ENCODE measurements at places on chromosomes 11 and 22.

GRCh38 chr11:134158023-134158422 is 65.7 kb downstream of the NCAPD3 start:
- DNase-seq: no peak

- no peak for DNase-seq
Observed at GRCh38 chr11:128451652-128452470, 135.5 kb downstream of the ETS1 start.

DNA sequence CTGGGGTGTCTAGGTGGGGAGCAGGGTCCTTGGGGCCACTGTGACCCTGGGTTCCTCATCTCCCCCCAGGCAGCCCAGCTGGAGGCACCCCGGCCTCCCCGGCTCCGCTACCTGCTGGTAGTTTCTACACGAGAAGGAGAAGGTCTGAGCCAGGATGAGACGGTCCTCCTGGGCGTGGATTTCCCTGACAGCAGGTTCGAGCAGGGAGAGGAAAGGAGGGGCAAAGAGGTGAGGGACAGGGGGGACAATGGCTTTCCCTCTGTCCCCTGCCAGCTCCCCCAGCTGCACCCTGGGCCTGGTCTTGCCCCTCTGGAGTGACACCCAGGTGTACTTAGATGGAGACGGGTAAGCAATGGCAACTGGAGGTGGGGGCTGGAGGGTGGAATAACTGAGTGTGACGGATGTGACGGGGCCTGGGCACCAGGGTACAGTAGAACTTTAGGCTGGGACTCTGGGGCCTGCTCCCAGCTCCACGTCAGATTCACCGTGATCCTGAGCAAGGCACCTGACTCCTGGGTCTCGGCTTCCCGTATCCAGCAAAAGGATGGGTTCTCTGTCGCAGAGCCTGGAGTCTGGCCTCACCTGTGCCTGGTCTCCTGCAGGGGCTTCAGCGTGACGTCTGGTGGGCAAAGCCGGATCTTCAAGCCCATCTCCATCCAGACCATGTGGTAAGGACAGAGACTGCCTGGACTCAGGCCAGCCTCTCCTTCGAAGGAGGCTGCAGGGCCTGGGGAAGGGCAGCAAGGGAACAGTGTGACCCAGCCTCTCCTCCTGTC is 3.6 kb downstream of the SSH3 start:
- DNase-seq: no peak

GRCh38 chr11:61892085-61892370 is 683 bp upstream of the FADS3 start:
- DNase-seq: no peak

- DNase-seq: no peak
Observed at GRCh38 chr11:128965485-128965884, 22.8 kb upstream of the TP53AIP1 start.

GRCh38 chr11:131290185-131290584 is 80.2 kb upstream of the NTM start:
- no peak for DNase-seq

GRCh38 chr11:62127941-62128770 is 4.3 kb downstream of the INCENP start:
- no peak for DNase-seq

- DNase-seq: no peak
Observed at GRCh38 chr22:38940811-38941384, 16.5 kb upstream of the APOBEC3A start.

DNA sequence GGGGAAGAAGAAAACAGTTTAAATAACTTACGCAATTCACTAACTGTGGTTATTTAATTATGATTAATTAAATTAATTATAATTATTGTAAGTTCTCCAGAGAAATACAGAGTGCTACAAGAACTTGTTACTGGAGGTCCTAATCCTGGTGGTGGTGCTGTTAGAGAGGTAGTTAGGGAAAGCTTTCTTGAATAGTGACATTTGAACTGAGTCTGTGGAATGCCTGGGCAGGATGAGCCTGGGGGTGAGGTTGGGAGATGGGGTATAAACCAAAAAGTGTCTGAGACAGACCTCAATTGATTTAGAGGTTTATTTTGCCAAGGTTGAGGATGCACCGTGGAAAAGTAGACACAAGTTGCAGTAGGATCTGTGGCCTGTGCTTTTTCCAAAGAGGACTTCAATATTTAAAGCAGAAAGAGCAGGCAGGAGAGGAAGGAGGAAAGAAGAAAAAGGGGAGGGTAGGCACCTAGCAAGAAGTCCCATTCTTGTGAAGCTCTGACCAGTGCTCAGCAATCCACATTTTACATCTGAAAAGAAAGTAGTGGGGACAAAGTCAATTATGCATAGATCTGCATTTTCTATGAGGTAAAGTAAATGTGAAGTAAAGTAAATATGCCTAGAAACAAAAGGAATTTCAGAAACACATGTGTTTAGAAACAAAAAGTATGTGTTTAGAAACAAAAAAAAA is 4.4 kb upstream of the ZNF202 start:
- no peak for DNase-seq

GRCh38 chr11:78187366-78188285 is 800 bp downstream of the KCTD21 start:
- no peak for DNase-seq

DNA sequence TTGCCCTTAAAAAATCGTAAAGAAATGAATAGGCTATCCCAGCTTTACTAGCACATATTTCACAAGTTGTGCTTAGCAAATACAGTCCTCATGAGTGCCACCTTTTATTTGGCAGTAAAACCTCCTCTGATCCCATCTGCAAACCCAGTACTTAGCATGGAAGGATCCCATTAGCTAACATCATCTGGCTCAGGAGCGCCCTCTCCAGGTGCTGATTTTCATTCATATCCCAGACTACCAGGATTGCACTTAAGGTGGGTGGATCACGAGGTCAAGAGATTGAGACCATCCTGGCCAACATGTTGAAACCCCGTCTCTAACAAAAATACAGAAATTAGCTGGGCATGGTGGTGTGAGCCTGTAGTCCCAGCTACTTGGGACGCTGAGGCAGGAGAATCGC is 76.1 kb upstream of the PAX6 start:
- DNase-seq: no peak

DNA sequence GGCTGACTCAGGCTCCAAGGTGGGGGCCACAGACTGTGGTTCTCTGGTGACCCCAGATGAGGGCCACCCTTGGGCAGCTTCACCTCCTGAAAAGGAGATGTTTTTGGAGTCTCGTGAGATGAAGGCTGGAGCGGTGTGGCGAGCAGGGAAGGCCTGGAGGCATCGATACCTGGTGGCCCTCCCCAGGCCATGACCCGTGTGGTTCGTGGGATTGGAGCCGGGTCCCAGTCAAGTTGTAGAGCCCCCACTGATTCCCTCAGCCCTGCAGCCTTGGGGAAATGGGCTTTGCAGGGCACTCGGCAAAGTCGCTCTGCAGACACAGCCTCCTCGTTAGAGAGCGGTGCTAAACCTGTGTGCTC is 1083.4 kb downstream of the BRD1 start:
- no peak for DNase-seq

DNA sequence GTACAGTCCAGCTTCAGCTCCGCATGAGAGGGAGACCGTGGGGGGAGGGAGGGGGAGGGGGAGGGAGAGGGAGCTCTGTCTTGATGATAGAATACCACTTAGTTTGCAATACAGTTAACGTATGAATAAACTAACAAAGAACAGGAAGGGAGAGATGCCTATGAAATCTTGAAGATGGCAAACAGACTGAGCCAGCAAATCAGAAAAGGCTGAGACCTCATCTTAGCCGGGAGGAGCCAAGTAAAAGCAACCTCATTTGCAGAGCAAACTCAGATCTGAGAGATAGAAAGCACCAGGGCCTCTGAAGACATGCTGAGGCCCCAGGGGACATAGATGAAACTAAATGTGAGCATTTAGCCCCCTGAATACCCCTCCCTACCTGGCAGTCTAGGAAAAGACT is 23.0 kb downstream of the APLP2 start:
- no peak for DNase-seq

DNA sequence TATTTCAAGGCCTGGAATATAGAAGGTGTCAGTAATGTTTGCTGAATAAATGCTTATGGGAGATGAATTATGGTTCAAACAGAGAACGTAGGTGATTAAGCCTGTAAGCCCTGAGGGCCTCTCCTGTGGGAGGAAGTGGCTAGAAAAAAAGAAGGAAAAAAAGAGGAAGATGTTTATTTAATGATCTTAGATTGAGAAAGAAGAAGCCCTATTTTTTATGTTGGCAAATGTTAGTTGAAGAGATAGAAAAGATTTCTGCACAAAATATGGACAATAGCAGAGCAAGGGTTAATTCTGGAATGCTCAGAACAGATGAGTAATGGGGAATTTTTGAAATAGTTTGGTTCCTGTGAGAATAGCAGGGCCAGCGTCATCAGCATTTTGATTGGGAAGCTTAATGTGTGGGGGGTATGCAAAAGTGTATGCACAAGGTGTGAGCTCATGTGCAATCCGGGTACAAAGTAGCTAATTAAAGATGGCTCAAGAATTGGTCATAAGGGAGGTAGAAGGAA is 95.7 kb downstream of the TEAD1 start:
- DNase-seq: no peak

GRCh38 chr22:27231266-27231665 is 570.3 kb downstream of the MN1 start:
- no peak for DNase-seq

DNA sequence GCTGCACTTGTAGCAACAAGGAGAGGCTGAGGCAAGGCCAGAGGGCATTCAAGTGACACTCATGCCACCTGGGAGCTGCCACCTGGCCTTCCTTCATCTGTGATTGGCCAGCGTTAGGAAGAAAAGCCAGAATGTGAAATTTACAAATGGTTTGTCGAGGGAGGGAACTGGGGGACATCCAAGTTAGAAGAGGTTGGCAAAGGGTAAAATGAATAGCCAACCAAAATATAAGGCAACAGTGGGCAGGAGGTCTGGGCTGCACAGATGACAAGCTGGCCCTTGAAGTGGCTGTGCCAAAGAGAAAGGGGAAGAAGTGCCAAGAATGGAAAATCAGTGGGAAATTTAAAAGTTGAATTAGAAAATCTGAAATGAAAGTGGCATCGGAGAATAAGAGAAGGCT is 221.4 kb downstream of the C11orf91 start:
- DNase-seq: no peak

DNA sequence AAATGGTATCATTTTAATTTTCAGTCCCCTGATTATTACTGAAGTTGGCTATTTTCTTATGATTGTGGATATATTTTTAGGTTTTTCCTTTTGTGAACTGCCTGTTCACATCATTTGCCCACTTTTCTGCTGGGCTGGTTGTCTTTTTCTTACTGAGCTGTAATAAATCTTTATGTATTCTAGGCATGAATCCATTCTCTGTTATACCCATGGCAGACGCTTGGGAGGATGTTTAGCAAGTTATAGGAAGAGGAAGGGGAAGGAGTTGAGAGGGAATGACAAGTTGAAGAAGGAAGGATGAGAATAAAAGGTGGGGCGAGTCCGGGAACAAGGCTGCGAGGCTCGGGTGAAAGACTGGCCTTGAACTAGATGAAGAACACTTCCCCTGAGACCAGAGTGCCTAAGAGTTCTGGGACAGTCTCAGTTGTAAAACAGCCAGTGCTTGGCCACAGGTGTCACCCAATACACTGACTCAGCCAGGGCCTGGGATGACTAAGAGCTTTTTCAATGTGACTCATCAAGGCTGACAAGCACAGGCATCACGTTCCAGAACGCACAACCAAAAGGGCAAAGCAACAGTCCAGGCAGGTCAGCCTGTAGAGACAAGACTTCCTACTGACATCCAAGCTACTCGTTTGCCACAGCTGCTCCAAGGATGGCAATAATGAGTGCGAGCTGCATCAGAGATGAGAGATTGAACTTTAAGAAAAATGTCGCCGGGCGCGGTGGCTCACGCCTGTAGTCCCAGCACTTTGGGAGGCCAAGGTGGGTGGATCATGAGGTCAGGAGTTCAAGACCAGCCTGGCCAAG is 35.2 kb downstream of the LRFN4 start:
- DNase-seq: no peak

- DNase-seq: no peak
Observed at GRCh38 chr11:2779499-2779980, 79.7 kb upstream of the KCNQ1OT1 start.

DNA sequence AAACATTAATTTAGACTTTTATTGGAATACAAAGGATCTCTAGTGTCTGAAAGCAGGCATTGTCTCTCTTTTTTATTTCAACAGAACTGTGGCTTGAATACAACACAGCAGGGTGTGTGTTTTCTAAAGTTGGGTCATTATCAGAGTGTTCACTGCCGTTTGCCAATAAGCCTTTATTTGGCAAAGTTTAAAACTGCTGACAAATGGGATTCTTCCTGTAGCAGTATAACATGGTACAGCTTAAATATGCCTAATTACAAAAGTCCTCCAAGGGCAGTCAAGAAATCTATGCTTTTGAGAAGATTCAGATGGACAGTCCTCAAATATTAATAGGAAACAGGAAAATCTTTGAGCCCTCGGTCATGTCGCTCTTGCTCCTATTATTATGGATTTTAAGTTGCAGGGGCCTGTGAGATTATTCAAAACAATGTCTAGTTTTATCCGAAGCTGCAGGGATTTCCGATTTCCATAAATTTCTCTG is 199.9 kb downstream of the MAML2 start:
- no peak for DNase-seq

- DNase-seq: no peak
Observed at GRCh38 chr22:44305888-44306287, 6.9 kb downstream of the SHISAL1 start.

DNA sequence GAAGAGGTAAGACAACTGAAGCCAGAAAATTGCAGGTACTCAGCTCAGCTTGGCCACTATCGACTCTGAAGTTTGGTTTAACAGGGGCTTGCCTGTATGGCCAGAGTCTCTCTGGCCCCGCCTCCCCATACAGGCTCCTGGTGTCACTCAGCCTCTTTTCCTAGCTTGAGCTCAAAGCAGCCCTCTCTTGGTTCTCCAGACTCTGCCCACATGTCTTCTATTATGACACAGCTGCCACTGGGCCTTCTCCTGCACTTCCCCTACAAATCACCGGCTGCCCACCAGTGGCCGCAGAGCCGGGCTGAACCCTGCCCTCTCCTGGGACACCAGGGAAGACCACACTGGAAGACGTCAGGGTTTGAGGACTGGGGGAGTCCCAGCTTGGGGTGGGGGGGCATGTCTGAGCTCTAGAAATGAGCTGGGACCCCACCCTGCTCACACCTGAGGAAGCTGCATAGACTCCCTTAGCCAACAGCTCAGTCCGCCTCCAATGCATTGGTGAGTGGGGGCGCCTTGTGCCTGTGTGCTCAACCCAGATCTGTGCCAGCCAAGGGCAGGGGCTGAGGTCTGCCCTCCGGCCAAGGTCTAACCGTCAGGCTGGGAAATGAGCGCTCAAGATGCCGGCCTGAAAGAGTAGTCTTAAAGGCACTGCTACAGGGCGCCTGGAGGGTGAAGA is 94.4 kb upstream of the LMO1 start:
- no peak for DNase-seq

- DNase-seq: no peak
Observed at GRCh38 chr11:64760759-64761420, 1.1 kb upstream of the PYGM start.

DNA sequence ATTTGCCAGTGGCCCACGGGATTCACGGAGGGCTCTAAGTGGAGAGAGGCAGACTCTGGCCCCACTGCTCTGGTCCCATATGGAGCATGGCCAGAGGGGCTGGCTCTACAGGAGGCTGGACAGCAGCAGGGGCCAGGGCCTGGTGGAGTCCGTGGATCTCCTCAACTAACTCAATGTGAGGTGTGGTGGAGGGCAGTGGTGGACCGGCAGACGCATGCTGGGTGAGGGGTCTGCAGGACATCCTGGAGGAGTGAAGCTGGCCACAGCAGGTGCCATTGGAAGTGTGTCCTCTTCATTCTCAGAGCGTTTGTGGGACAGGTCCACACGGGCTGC is 15.6 kb downstream of the IGF2 start:
- DNase-seq: no peak

GRCh38 chr11:66457826-66458225 is 8.9 kb upstream of the PELI3 start:
- DNase-seq: no peak

Measured in nephron progenitor cell (in vitro differentiated cells).